Thymus (tissue), 14 donors: ENCODE measurements at places on chromosomes 12 and 14. TPM values are rescaled to one million over a fixed set of nuclear protein-coding genes. Genes with fewer than 3 reads are reported as not detected.

- DNase-seq = no peak
These were observed 8.4 kb downstream of the KRT8 start for GRCh38 chr12:52896190-52897100.

DNA sequence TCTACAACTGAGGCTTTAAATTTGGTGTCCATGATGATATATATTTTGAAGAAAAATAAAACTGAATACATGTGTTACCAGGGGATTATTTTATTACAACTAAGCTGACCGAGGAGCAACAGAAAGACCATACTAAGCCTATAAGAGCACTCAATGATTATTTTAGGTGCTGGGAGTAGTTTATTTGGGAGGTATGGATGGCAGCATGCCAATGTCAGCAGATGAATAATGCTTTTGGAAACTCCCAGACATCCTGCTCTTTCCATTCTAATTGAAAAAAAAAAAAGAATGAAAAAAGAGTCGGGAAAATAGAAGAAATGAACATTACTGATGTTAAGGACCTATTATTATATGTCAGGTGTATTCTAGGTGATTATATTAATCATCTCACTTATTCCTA is 441.2 kb downstream of the BTG1 start:
- no peak for DNase-seq

DNA sequence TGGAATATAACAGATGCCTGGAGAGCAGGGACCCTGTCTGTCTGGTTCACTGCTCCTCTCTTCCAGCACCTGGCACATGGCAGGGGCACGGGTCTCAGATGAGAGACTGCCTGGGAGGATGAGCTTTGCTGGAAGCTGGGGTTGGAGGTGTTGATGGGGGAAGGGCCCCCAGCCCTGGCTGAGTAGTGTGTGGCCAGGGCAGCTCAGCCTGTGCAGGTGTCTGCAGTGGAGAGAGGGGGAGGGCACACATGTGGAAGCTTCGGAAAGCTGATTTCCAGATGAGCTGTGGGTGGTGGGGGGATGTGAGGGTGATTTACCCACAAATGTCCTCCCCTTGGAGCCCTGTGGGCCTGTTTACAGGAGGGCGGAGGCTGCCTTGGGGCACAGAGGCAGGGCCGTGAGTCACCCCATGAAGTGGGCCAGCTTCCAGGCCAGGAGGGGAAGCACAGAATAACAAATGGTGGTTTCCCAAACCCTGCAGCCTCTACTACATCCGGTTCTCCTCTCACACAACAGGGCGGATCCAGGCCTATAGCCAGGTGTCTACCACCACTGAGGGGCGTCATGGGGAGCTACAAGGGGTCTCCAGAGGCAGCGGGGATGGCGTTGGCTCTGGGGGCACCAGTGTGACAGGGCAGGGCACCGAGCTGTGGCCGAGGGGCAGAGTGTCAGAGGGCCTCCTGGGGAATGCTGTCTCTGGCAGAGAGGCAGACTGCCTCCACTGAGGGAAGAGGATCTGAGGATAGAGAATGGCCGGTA is 11.0 kb downstream of the KRT7 start:
- no peak for DNase-seq

- no peak for DNase-seq
These were observed 13.6 kb downstream of the IFT81 start for GRCh38 chr12:110137786-110138185.

DNA sequence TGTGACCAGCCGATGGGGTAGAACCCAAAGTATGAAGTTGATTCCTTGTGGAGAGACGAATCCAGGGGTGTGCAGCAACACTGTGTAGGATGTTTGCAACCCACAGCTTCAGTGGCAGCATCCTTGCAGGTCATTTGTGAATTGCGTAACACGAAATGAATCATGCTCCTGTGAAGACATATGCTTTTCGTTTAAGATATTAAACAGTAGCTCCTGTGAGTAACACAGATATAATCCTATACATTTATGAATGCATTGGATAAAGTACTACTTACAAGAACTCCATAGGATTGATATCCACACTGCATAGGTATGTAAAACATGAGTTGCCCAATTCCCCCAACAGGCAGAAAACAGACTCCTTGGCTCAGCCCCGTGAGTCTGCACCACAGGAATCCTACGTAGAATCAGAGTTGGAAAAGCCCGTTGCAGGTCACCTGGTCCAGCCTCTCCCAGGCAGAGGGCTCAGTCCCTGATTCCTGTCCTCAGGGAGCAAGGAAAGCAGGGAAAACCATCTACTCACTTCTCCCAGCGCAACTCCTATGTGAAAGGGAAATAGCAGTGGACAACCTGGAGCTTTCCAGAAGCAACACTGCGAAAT is 75.8 kb downstream of the GPATCH2L start:
- DNase-seq = no peak

DNA sequence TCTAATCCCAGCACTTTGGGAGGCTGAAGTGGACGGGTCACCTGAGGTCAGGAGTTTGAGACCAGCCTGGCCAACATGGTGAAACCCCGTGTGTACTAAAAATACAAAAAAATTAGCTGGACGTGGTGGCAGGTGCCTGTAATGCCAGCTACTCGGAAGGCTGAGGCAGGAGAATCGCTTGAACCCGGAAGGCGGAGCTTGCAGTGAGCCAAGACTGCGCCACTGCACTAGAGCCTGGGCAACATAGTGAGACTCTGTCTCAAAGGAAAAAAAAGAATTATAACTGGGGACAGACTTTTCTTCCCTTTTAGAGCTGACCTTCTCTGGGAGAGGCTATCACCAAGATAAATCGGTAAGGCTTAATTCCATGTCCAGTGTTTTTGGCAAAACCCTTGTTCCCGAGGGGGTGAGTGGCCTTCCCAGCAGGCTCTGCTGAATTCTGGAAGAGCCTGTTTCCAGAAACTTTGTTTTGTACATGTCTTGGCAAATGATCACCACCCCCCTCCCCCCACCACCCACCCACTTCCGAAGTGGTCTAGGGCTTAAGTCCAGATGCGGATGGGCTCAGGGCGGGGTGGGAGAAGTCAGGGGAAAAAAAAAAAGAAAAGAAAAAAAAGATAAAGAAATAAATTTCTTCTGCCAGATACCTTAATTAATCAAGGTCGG is 32.3 kb upstream of the DEGS2 start:
- no peak for DNase-seq

- no peak for DNase-seq
These were observed 3.5 kb downstream of the ELK3 start for GRCh38 chr12:96197503-96198272.

GRCh38 chr14:81137316-81137715 is 83.4 kb downstream of the GTF2A1 start:
- no peak for DNase-seq

GRCh38 chr12:120666571-120667390 is 20.2 kb upstream of the MLEC start:
- DNase-seq = no peak

DNA sequence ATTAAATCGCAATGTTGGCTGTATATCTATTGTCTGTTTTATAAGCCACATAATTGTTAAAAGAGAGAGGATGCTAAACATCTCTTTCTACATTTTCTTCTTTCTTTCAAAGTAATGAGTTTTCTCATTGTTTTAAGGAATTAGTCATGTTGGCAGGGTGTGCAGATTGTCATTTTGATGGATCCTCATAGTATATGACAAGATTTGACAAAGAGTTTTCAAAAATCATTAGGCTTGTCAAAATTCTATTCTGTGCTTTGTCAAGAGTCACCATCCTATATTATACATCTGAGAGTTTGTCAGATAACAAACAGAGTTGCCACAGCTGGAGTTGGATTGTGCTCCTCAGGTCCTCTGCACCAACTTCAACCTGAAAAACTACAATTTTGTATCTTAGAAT is 35.4 kb upstream of the APPL2 start:
- no peak for DNase-seq

DNA sequence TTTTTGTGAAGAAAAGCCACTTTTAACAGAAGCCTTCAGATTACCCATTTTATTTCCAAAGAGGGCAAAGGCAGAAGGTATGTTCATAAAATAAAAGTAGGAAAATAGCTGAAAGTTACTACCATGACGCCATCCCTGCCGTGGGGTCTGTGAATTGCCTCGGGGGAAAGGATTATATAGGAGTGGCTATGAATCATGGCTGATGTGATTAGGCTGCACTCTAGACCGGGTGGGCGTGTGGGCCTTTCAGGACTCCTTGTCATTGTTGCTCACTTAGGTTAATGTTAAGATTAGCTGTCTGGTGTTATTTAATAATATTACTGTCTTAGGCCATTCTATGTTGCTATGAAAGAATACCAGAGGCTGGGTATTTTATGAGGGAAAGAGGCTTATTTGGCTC is 195.5 kb downstream of the EGLN3 start:
- DNase-seq = no peak

- no peak for DNase-seq
These were observed 213.3 kb upstream of the TMTC1 start for GRCh38 chr12:29996993-29997392.

- DNase-seq = no peak
These were observed 929.5 kb downstream of the VRK1 start for GRCh38 chr14:97726676-97727075.

GRCh38 chr14:71594821-71595220 is 337.4 kb upstream of the RGS6 start:
- DNase-seq = no peak

TAS2R31 gene
- 2.0 TPM for total RNA-seq

CLEC4E gene
- 0.19 TPM for total RNA-seq

CEBPE gene
- 2.5 TPM for total RNA-seq

CD63 gene
- total RNA-seq = 221 TPM
